ENCODE measurements at places on chromosomes 7 and 10.

- no peak for DNase-seq
Measured at GRCh38 chr7:79453266-79453557, 255 bp downstream of the MAGI2 start.

- DNase-seq = peak; percentile 80
Measured at GRCh38 chr10:30534465-30535144, 94.9 kb downstream of the LYZL2 start.

GRCh38 chr10:98924526-98924925 is 311.1 kb downstream of the HPSE2 start:
- peak; percentile 21 for DNase-seq

- DNase-seq = no peak
Measured at GRCh38 chr10:121975295-121976086, 474 bp upstream of the NSMCE4A start.

DNA sequence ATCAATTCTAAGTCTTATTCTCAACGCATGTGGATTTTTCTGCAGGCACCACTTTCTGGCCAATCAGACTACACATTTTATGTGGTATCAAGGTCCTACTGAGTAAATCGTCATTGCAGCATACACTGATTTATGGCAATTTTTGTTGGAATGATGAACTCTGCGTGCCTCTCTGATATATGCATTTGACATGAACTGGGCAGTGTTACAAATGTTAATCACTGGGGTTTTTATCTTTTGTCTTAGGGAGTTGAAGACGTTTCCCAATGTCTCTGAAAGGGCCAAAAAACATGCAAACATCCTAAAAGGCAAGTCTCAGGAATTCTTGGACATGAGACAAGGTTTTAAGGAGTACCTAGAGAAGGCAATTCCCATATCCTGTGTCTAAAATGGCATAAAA is 809.5 kb upstream of the CELF2 start:
- peak; percentile 56 for DNase-seq

GRCh38 chr10:45550903-45551786 is 121.4 kb downstream of the ZFAND4 start:
- DNase-seq = no peak

Data from fibroblast of villous mesenchyme (primary cell).